ENCODE measurements at places on chromosomes 2 and 18.

- DNase-seq: no peak
These were observed 932.8 kb upstream of the POU3F3 start for GRCh38 chr2:103921161-103921560.

DNA sequence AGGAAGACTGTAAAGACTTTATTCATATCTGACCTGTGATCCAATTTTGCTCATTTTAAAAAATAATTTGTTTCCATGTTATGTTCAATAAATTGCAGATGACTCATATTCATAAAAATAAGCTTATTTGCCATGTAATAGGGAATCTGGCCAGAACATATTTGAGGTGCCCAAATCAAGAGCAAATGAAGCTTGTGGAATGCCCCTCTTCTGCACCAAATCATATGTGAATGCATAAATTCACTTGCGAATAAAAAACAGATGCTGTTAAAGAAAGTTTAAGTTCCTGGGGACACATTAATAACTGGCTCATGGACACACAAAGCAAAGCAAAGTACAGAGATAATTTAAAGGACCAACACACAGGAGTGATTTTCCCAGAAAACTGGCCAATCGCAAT is 279.0 kb upstream of the CDH2 start:
- DNase-seq: no peak

DNA sequence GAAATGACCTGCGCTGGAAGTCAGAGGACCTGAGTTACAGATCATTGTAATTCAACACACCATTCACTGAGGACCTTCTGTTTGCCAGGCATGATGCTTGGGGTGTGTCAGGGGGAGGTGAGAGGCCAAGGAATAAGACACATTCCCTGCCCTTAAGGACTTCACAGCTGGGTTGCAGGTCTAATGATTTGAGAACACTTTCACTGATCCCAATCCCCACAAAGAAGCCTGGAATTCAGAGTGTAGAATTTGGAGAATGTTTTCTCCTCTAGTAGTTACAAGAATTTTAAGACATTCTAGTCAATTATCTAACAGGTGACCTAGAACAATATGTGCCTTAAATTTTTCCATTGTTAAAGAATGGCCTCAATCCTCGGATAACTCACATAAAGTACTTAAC is 322.4 kb downstream of the TNS1 start:
- no peak for DNase-seq

DNA sequence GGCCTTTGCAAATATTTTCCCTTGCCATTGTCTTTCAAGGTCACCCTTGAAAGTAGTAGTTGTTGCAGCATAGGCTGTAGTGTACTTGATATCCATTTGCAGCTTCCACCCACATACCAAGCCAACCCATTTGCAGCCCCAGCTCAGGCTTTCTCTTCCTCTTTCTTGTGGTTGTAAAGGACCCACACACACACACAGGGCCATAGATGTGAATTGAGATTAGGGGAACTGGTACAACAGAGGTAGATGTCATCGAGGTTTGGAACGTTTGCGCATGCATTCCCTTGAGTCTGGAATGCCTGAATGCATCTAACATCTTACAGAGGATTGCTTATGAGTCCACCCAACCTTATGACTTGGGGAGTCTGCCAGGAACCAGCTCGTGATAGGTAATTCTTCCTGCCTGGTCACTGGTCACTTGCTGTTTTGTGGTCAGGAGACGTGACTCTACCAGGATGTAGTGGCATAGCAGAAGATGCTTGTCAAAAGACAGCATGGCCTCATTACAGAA is 91.9 kb downstream of the MRPS9 start:
- DNase-seq: no peak

- no peak for DNase-seq
These were observed 34.2 kb upstream of the CAB39 start for GRCh38 chr2:230678451-230678850.

DNA sequence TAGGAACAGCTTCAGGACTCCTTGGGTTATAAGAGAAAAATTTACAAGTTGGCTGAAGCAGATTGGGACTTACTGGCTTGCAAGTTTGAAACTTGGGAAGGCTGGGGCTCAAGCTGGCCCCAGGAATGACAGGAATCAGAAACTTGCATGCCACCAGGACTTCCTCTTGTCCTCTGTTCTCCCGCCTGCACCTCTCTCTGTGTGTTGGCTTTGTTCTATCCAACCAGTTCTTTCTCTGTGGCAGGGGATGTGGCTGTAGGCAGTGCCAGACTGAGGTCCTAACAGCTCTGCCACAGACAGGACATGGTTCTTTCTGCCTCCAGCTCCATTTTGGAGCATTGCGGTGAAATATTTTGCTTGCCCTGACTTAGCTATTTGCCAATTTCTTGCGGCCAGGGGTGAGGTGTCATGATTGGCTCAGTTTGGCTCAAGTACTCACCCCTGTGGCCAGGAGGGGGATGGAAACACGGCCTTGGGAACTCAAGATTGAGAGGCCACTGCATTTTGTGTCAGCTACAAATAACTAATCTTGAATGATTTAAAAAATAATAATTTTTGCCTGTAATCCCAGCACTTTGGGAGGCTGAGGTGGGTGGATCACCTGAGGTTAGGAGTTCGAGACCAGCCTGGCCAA is 48.9 kb downstream of the MEP1B start:
- DNase-seq: no peak
